ENCODE measurements at places on chromosomes 12 and 14.

- DNase-seq, result no peak
These were observed 101.7 kb downstream of the DPF3 start for GRCh38 chr14:72792051-72792788.

DNA sequence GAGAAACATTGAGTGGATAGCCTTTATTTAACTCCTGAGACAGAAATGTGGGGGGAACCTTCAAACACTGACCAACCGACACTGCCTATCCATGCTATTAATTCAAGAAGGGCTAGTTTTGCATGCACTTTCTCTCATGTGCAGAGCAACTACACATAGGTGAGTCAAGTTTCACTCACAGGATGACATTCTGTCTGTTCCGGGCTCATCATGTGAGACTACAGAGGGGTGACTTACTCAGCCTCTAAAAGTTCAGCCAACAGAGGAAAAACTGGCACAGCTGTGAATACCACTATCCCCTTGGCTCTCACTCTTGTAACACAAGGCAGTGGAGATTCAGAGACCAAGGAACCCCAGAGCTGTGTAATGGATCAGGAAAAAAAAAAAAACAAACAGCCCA, 13.3 kb downstream of the BEST3 start:
- no peak for DNase-seq

DNA sequence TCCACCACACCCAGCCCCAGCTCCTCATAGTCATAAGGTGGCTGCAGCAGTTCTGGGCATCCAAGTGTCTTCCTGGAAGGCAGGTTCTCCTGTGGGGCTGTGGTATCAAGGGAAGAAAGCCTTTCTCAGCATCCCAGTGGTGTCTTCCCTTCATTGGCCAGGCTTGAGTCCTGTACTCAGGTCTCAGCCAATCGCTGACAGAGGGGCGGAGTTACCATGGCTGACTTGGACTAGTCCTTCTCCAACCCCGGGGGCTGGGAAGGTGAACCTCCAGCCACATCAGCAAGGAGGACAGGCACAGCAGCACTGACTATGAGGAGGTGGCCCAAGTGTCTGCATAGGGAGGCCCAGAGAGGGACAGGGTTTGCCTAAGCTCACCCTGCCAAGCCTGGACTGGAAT, 64.0 kb upstream of the SLC24A4 start:
- DNase-seq, result no peak

GRCh38 chr12:69440016-69440415, 30.2 kb upstream of the FRS2 start:
- DNase-seq, result no peak

Data from stimulated activated CD8-positive, alpha-beta memory T cell treated with anti-CD3 and anti-CD28 coated beads, Interleukin-7, amount 100 ng/mL, for 1 hour (primary cell).